Left ventricle myocardium inferior (tissue), 1 donor: ENCODE measurements at places on chromosomes 1 and 21.
A peak's percentile ranks its signal among the peaks of the same experiment; 100 is the strongest.

DNA sequence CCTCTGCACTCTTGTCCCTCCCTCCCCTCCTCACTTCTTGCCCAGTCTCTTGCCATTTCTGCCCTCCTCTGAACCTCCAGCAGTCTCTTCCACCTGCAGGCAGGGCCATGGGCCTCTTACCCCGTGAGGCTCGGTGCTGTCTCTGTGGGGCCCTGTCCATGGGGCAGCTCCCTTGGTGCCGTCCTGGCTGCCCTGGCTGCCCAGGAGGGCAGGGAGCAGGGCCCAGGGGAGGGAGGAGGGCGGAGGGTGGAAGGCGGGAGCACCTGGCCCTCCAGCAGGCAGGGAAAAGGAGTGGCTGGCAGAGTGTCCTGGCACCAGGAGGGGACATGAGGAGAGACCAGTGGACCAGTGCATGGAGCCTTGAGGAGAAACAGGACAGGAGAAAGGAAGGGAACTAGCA is at the start of gene RORC:
TSS of gene RORC (minus strand) at position 198 of the 400 bp plus-strand sequence. CDS start at position 160, 38 bp downstream.
- DNase-seq = peak; percentile 54

- DNase-seq = no peak
These were observed 126.7 kb downstream of the EIF4G3 start for GRCh38 chr1:21050031-21050430.

DNA sequence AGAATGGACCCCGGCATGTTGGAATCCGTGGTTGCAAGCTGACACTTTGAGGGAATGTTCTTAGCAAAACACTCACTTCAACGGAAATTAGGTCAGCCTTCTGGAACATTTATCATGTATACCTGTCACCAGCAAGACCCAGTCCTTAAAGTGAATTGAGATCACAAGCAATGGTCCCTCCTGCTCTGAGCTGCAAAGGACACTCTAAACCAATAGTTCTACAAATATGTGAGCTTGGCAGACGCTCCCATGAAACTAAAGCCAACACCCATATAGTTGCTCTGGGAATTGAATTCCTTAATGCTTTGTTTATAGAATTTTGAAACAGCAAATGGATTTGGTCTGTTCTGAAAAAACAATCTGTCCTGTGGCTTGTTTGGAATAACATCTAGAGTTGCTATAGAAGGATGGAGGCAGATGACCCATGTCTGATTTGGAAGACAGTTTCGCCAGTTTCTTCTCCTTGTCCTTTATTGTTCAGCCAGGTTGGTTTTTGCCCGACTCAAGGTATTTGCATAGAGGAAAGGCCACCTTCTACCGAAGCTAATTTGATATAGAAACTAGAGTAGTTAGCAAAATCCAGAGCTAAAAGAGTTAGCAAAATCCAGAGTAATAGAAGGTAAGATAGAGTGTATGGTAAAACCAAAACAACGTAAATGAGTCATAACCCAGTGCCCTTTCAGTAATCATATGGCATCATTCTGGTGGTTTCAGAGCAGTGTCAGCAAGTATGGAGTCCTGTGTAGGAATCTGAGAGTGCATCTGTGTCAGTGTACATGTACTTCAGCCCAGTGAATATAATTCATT is 236.2 kb downstream of the NFIA start:
- no peak for DNase-seq

DNA sequence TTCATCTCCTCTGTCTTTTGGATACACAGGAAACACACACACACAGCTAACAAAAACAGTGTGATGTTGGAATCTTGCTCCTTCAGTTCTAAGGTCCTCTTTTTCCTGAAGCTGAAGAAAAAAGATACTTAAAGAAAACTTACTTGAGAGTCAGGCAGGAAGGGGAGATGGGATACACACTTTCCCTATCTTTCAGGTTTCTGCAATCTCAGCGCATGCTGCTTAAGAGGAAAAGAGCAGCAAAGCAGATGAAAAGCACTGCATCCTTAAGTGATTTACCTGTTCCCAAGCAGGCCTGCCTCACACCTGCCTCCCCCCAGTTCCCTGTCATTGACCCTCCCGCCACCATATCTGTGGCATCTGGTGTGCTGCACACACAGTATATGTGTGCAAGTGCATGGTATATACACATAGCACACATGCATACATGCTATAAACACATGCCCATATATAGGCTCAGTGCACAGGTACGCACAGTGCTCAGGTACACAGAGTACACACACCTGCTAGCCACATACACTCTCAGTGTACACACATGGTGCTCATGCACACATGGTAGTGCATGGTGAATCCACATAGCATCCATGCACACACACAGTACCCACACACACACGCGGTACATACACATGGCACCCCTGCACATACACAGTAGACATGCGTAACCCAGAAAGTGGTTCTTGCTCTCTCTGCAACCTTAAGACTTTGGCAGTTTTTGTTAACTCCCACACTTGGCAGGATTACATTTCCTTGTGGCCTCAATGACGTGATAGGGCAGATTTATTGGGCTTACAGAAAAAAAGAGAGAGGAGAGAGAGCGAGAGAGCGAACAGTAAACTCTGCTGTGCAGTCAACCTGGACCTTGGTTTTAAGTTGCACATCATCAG is 166.9 kb downstream of the TOMM20 start:
- no peak for DNase-seq

GRCh38 chr1:85550784-85551516 is 29.6 kb upstream of the CCN1 start:
- no peak for DNase-seq
